ENCODE measurements at places on chromosomes 6 and 20.

DNA sequence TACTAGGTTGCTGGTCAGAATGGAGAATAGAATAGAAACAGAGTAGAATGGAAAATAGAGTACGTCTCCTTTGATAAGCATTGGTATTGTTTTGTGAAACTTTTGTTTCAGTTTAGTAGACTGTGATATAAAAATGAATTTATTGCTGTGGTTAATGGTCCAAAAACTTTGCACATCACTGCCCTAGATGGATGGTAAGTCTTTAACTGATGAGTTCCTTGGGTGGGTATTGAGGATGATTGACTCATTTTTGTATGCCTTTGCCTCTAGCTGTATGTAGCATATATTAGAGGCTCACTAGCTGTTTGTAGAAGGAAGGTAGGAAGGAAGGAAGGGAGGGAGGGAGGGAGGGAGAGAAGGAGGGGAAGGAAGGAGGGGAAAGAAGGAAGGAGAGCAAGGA is 48.3 kb downstream of the ZDHHC14 start:
- DNase-seq: no peak

- no peak for DNase-seq
Measured at GRCh38 chr20:62296724-62297448, 5.9 kb upstream of the ADRM1 start.

DNA sequence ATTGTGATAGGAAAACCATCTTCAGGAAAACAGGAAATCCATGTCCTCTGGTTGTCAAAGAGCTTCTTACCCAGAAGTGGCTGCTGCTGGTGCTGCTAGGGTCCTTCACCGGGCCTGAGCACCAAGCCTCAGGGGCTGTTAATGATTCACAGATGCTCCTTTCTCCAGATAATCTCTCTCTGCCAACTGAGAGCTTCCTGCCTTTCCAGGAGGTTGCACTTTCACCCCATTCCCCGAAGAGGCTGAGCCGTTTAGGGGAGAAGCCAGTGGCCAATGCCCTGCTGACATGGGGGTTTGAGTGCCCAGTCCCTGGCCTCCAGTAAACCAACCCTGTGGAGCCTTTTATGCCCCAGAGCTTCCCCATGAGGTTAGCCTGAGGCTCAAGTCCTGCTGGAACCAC is 122.4 kb downstream of the CBLN4 start:
- no peak for DNase-seq

- peak; percentile 85 for DNase-seq
Measured at GRCh38 chr20:2523919-2524708, 12.3 kb upstream of the TMC2 start.

GRCh38 chr6:97656236-97656635 is 373.2 kb upstream of the MMS22L start:
- DNase-seq: no peak

DNA sequence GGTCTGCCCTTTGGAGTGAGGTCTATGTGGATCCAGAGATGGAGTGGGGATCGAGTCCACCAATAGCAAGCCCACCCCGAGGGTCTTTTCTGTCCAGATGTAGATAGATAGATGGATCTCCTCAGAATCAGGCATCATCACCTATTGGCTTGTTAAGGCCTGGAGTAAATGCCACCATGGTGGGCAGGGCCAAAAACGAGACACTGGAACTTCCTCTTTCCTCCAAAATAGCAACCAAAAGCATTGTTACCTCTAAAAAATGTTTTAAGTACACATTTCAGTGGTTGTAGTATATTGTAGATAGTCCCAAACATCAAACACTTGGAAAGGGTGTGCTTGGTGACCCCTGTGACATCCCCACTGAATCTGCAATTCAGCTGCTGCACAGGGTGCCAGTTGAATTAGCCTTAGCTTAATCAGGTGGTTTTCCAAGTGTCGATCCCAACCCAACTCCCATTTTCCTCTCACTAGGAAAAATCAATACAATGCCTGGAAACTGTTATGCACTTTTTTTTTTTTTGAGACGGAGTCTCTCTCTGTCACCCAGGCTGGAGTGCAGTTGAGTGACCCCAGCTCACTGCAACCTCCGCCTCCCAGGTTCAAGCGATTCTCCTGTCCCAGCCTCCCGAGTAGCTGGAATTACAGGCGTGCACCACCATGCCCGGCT is 35.0 kb upstream of the NELFCD start:
- no peak for DNase-seq

GRCh38 chr6:47481806-47482205 is 4.2 kb downstream of the CD2AP start:
- DNase-seq: no peak

- no peak for DNase-seq
Measured at GRCh38 chr20:32386091-32386490, 28.0 kb downstream of the ASXL1 start.

GRCh38 chr6:49849213-49849907 is 17.0 kb downstream of the CRISP1 start:
- no peak for DNase-seq

- peak; percentile 25 for DNase-seq
Measured at GRCh38 chr6:138001750-138002349, 105.4 kb downstream of the PERP start.

DNA sequence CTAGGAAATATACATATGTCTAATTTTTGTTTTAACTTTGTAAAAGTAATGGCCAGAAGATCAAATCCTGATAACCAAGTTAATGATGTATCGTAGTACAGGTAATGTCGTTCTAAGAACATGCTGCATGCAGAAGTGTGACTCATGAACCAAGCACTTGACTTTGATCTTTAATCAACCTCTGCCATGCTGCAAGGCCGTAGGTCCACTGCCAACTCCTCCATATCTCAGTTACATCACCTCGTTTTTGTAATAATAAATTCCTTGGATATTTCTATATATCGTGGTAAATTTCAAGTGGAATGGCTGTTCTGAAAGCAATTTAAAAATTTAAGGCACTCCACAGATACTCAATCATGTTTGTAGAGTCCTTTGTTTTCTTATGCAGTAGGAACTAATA is 771.7 kb downstream of the EPHA7 start:
- DNase-seq: no peak

DNA sequence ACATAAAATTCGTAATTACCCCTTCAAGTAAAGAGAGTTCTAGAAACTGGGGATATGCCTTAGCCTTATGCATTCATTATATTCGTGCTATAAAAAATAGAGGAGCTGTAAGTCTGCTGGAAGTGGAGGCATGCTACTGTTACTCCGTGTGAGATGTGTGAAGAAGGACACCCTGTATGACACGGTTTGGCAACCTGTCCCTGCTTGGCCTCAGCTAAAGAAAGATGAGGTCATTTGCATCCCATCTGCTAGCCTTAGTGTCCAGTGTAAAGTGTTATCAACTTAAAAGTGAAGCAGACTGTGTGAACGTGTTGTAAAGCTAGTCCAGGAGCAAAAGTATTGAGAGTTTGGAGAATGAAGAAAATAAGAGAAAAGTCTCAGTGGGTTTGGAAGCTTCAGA is 135.1 kb upstream of the RAB32 start:
- DNase-seq: no peak

- DNase-seq: no peak
Measured at GRCh38 chr6:134379076-134379475, 61.2 kb upstream of the SGK1 start.

GRCh38 chr6:94278146-94278545 is 858.8 kb upstream of the EPHA7 start:
- DNase-seq: no peak

GRCh38 chr6:120077489-120077888 is 727.9 kb upstream of the MAN1A1 start:
- DNase-seq: no peak

GRCh38 chr6:35035481-35036030 is 105.6 kb downstream of the TCP11 start:
- DNase-seq: no peak

DNA sequence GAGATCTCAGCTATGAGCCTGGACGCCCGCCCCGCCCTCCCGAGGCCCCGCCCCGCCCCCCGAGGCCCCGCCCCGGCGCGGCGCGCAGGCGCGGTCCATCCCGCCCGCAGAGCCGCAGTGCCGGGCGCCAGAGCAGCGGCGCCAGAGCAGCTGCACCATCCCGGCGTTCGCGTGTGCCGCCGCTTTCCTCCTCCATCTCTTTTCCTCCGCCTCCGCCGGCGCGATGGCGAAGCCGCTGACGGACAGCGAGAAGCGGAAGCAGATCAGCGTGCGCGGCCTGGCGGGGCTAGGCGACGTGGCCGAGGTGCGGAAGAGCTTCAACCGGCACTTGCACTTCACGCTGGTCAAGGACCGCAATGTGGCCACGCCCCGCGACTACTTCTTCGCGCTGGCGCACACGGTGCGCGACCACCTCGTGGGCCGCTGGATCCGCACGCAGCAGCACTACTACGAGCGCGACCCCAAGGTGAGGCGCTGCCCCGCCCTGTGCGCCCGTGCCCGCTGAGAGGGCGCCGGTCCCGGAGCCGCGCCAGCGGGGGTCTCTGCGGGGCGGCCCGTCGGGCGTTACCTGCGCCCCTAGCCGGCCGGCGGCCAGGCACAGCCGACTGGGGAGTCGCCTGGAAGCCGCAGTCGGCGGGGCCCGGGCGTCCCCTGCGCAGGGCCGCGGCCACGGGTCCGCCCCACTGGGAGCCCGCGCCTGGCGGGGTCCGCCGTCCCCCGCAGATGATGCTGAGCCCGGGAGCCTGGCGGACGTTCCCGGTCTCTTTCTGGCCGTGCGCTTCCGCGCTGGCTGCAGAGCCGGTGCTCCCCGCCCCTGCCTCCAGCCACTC is at the start of gene PYGB:
TSS of gene PYGB (plus strand) at position 130 of the 830 bp plus-strand sequence. CDS start at position 224, 94 bp downstream.
- peak; percentile 63 for DNase-seq

DNA sequence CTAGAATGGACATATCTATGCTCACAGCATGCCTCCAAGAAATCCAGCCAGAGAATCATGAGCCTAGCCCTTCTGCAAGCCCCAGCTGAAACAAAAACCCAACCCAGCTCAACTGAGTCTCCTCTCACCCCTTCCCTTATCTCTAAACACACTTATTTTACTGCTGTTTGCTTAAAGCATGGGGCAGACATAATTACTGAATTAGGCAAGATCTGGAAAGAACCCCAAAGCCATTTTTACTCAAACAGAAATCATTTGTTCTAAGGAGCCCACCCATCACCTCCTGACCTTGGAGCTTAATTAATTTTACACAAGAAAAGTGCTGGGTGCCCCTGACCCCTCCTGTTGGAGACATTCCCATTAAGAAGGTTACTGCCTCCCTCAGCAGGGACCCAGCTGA is 291.6 kb downstream of the MAFB start:
- DNase-seq: no peak

DNA sequence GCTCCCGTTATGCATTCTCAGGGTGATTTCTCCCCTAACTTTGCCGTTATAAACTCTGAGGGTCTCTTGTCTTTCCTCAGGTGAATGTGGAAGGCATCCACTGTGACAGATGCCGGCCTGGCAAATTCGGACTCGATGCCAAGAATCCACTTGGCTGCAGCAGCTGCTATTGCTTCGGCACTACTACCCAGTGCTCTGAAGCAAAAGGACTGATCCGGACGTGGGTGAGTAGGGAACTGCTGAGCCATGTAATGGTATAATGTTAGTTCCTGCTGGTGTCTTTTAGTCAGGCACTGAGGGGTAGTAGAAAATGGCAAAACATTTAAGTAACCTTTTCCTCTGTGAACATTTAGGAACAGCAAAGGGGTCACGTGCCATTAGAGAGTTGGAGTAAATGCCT is 395.4 kb downstream of the ARHGAP18 start:
- DNase-seq: no peak

DNA sequence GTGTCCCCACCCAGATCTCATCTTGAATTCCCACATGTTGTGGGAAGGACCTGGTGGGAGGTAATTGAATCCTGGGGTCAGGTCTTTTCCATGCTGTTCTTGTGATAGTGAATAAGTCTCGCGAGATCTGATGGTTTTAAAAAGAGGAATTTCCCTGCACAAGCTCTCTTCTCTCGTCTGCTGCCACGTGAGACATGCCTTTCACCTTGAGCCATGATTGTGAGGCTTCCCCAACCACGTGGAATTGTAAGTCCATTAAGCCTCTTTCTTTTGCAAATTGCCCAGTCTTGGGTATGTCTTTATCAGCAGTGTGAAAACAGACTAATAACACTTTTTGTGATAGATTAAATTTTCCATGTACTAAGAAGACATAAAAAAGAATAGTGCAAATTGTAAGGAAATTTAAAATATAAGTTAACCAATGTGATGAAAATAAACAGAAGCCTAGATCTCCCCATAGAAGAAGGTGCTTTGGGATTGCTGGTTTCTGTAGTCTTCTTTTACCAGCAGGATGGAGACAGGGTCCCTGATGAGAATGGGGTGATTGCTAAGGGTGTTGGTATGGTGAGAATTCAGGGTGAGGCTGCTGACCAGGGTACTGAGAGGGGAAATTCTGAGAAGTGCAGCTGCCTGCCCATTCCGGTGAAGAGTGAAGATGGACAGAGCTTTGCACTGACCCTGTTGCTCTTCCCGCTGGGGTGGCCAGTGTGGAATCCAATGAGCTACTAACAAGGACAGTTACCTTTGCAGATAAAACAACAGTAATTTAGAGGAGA is 50.7 kb downstream of the BMP2 start:
- no peak for DNase-seq

- no peak for DNase-seq
Measured at GRCh38 chr6:160028487-160029275, 59.8 kb downstream of the IGF2R start.

GRCh38 chr6:24749297-24749696 is 25.4 kb upstream of the GMNN start:
- DNase-seq: no peak

DNA sequence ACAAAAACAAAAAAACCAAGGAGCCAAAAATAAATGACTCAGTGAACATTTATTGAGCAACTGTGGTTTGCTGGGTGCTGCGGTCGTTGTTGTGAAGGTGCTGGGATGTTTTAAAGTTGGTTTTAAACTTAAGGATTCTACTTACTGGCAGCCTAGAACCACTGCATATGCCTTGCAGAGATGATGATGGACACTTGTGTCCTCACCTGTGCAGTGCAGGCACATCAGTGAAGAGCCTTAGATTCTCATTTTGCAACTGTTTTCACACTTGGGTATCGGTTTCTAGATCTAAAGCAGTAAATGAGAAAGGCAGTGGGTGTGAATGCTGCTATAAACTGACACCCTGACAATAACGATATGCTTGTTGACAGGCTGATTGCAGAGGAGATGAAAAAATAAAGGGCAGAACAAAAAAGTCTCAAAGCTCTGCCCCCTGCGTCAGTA is 68.8 kb downstream of the UTRN start:
- DNase-seq: no peak

- no peak for DNase-seq
Measured at GRCh38 chr6:29499704-29500103, 11.9 kb upstream of the MAS1L start.

DNA sequence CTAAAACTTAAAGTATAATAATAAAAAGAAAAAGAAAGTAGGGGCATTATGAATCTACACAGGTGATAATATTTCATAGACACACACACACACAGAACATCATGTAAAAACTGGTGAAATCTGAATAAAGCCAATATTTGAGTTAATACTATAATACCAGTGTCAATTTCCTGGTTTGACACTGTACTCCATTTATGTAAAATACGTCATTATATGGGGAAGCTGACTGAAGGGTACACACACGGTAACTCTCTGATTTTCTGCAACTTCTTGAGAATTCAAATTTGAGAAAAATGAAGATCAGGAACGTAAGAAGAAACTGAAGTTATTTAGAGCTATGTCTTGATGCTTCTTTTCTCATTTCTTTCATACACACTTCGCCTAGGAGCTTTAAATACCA is 36.2 kb downstream of the PFDN4 start:
- no peak for DNase-seq
